Lower leg skin (tissue), 4 donors: ENCODE measurements at places on chromosomes 3 and 15. TPM values are rescaled to one million over a fixed set of nuclear protein-coding genes. Genes with fewer than 3 reads are reported as not detected.

Gene HRH1
- total RNA-seq = 19.8 TPM

Gene NR2E3
- total RNA-seq = not detected

Gene GP9
- total RNA-seq = not detected

Gene FILIP1L
- 17.5 TPM for total RNA-seq

Gene CTXN2
- not detected for total RNA-seq

Gene CHRM5
- total RNA-seq = not detected

Gene FSTL1
- total RNA-seq = 56.6 TPM

Gene SGO1
- total RNA-seq = 2.2 TPM

Gene ACKR4
- 5.6 TPM for total RNA-seq

Gene PLA2G4D
- 51.6 TPM for total RNA-seq

Gene SIAH2
- 117 TPM for total RNA-seq

Gene BCL6
- 271 TPM for total RNA-seq

Gene TRIP4
- total RNA-seq = 13.8 TPM

Gene THPO
- 0.37 TPM for total RNA-seq

Gene C3orf85
- not detected for total RNA-seq

Gene SLC51A
- not detected for total RNA-seq

Gene NEK10
- total RNA-seq = 2.1 TPM

Gene GOLGA8H
- total RNA-seq = 0.49 TPM

Gene ADCY5
- 0.46 TPM for total RNA-seq
